ENCODE measurements at places on chromosomes 3 and 15.

DNA sequence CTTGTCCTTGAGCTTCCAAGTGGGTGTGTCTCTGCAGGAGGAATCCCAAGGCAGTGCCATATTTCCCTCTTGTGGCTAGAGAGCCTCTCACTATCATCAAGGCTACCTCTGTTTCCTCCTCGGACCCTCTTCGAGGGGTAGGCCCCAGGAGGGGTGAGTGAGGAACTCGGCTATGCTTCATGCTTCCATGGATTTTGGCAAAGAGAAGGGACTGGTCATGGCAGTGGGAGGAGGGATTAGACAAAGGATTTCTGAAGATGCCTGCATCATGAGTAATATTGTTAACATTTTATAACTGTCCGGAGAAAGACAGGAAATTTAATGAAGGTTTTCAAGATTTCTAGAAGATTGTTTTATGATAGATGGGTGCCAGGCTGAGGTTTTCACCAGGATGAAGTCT lies 241.5 kb downstream of the CLSTN2 start:
- no peak for DNase-seq

GRCh38 chr15:41907141-41907540 lies 13.3 kb upstream of the SPTBN5 start:
- DNase-seq, result no peak

DNA sequence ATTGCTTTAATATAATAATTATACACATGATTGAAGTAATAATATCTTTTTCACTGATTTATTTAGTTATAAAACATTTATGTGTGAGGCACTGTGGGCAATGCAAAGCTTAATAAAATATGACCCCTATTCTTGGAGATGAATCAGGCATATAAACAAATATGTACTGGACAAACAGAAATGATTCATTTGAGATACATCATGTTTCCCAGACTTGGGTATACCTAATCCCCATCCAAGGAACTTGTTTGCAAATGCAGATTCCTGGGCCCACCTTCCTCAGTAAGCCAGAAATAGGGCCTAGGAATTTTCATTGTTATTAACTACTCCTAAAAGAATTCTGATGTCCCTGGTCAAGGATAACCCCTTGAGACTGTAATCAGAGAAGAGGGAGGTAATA lies 184.2 kb downstream of the CHL1 start:
- DNase-seq, result no peak

DNA sequence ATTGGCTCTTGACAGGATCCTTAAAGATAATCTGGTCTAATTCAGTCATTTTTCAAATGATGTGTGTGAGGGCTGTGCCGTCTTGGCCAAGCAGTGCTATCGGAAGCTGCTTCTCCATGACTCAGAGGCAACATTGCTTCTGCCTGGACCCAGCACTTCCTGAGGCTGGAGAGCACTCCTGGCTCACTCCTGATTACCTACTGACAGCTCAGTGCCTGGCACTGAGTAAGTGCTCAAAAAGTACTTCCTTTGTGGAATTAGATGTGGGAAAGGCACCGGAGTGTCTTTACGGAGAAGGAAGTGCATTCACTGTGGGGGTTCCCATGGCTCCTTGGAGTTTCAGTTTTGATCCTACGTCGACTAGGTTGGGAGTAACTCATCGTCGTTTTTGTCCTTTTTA lies 86.9 kb upstream of the UBE3A start:
- DNase-seq, result no peak

DNA sequence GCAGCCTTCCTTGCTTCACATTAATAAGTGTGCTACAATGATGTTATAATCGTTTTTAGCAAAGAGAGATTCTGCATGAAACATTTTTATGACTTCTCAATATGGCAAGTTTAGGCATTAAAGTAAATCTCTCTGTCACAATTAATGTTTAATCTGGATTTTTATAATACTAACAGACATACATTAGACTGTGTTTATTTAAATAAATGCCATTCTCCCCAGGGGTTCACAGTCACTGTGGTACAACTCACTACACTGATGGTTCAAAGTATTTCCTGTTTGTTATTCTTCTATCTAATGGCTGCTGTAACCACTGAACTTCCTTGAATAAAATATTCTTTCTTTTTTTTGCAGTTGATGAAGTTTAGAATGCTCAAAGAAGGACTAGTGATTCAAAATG lies 59.0 kb downstream of the SLC12A1 start:
- no peak for DNase-seq

- DNase-seq, result no peak
These were observed 47.4 kb downstream of the PAQR5 start for GRCh38 chr15:69346112-69346511.

DNA sequence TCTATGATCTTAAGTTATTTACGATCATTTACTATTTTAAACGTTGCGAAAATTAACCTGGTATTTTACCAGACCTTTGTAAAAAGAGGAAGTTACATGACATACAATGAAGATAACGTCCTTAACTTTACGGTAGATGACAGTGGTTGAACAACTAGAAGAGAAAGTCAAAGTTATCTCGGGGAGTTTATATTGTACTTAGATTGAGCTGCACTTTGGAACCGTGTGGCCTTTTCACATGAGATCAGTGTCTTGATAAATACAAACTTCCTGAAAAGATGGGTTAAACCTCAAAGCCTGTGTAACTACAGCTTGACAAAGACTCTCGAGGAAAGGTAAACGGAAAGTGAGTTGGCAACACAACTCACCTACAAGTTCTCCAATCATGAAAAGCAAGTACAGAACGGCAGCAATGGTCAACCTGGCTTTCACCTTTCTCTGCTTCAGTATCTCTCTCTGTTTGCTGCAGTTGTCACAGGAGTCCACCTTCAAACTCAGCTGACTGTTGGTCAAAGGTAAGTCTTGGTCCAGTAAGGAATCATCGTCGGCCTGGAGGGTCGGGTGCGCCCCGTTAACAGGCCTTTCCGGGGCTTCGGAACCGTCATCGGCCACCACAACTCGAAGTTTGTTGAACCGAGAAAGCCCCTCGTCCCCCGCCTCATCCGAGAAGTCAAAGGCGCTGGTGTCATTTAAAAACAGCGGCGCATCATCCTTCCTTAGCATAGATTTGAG lies 793 bp downstream of the SLC30A4 start:
- no peak for DNase-seq

- DNase-seq, result no peak
These were observed 6.0 kb upstream of the PHLDB2 start for GRCh38 chr3:111853068-111853467.

- no peak for DNase-seq
These were observed 90.6 kb upstream of the UMPS start for GRCh38 chr3:124639406-124640237.

- no peak for DNase-seq
These were observed 693.0 kb upstream of the CADM2 start for GRCh38 chr3:84265768-84266167.

GRCh38 chr3:37852771-37853170 lies 8.9 kb upstream of the CTDSPL start:
- DNase-seq, result no peak

GRCh38 chr3:37491343-37491742 lies 317.0 kb upstream of the LRRFIP2 start:
- no peak for DNase-seq

DNA sequence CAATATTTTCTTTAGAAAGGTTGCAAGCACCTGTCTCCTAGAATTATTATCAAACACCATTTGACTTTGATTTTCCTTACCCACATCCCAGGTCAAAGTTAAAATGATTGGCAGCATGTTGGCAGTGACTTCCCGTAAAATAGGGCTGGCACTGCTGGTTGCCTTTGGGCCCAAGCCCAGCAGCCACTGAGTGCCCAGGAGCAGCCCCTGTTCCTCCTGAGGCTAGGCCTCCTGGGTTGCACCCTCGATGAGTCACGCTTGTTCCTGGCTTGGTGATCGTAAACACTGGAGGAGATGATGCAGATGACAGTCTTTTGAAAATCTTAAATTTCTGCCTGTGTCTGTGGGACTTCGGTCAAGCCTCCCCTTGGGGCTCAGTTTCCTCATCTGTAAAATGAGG lies 290.0 kb downstream of the TLE3 start:
- no peak for DNase-seq

DNA sequence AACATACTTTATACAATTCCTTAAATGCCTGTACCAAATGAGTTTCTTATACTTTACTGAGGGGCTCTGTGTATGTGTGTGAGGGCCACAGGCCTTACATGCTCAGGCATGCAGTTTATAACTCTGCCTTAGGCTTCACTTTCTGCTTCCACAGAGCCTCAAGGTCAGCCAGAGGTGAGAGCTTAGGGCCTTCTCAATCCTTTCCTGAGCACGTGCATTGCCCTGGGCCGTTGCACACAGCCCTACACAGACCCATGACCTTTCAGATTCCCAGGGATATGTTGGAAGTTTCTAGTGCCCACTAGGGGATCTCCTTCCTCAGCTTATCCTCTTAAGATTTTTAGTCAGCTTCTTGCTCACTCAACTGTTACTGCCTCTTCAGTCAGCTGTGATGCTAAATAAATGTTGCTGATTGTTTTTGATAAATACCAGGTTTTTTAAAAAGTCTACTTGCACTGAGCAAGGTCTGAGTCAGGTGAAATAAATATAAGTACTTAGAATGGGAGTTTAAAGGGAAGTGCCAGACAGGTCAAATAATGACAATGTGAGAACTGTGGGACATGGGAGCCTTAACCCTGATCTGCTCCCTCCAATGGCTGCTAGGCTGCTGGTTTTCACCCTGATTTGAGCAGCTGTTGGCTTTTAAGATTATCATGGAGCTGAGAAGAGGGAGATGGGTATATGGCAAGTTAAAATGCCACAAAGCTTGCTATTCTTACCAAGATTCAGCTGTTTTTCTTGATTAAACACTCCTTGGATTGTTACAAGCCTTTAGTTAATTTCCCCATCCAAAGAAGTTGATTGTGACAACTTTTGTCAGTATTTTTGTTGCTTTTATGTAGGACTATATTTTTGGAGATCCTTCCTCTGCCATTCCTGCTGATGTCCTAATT lies 169.5 kb downstream of the PLD1 start:
- DNase-seq, result no peak

DNA sequence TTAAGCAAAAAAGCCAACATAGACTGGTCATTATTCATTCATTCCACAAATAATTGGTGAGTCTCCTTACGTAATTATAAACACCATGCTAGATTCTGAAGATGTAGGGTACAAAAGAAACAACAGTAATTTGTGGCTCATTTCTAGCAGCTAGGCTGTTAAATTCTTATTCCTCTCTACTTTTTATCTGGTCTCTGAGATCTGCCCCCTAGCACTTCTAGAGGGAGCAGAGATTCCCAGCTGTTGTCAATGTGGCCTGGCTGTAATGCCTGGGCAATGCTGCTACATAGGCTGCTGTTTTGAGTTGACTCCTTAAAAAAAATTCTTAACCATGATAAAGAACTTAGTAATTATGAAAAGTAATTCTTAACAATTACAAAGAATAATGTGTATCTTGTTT lies 434.9 kb upstream of the THRB start:
- DNase-seq, result no peak

DNA sequence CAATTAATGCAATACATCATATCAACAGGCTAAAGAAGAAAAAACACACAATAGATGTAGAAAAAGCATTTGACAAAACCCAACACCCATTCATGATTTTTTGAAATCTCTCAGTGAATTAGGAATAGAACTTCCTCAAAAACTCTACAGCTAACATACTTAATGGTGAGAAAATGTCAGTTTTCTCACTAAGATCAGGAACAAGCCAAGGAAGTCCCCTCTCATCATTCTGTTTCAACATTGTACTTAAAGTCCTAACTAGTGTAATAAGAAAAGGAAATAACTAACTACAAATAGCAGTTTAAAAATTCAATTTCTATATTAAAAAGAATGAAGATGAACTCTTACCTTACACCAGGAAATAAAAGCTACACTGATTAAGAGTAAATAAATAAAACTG lies 77.8 kb downstream of the DCLK3 start:
- no peak for DNase-seq

DNA sequence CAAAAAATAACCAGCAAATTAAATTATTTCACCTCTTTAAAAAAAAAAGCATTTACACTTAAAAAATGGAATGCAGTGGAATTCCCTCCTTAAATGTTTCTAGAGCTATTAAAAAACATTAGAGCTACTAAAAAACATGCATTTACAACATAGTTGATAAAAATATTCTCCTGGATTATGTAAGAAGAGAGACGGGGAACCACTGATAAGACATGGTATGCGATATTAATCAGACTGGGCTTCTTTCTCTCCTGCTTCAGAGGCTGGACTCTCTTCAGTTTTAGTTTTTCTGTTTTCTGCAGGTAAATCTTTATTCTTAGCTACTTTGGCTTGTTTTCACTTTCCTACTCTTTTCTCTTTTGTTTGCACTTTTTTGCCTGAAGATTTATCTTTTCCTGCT lies 40.4 kb upstream of the WDR49 start:
- no peak for DNase-seq

DNA sequence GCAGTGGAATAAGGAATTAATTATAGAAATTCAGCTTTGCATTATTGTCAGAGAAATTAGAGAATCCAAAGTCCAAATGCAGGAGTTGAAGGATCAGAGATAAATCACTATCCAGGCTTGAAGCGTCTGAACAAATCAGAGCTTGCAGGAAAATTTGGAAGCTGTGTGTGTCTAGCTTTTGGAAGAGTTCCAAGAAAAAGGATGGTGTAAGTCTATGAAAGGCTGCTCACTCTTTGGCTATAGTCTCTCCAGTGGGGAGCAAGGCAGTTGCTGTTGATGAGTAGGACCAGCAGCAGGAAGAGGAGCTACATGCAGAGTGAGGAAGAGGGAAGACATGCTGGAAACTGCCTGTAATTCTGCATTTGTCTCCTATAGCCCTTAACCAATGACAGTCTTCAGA lies 464.3 kb upstream of the GRM7 start:
- DNase-seq, result no peak

GRCh38 chr3:128344052-128344735 lies 122.5 kb downstream of the DNAJB8 start:
- DNase-seq, result no peak

DNA sequence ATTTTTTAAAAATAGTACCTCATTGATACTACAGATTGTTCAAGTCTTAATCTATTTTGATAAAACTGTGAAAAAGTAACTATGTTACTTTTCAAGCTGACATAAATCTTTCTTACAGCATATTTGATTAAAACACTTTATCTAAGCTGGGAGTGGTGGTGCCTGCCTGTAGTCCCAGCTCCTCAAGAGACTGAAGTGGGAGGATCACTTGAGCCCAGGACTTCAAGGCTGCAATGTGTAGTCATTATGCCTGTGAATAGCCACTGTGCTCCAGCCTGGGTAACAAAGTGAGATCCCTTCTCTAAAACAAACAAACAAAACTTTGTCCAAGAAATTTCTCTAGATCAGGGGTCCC lies 59.6 kb upstream of the NEDD4 start:
- DNase-seq, result no peak

Data from NCI-H748 treated with DMSO at 0.1 percent for 48 hours (cell line).